Stimulated activated CD8-positive, alpha-beta memory T cell treated with anti-CD3 and anti-CD28 coated beads, Interleukin-2, amount 100 ng/mL, for 1 hour (primary cell): ENCODE measurements at places on chromosomes 2 and 18.

GRCh38 chr2:180184506-180184905 lies 177.4 kb upstream of the CWC22 start:
- DNase-seq = no peak

DNA sequence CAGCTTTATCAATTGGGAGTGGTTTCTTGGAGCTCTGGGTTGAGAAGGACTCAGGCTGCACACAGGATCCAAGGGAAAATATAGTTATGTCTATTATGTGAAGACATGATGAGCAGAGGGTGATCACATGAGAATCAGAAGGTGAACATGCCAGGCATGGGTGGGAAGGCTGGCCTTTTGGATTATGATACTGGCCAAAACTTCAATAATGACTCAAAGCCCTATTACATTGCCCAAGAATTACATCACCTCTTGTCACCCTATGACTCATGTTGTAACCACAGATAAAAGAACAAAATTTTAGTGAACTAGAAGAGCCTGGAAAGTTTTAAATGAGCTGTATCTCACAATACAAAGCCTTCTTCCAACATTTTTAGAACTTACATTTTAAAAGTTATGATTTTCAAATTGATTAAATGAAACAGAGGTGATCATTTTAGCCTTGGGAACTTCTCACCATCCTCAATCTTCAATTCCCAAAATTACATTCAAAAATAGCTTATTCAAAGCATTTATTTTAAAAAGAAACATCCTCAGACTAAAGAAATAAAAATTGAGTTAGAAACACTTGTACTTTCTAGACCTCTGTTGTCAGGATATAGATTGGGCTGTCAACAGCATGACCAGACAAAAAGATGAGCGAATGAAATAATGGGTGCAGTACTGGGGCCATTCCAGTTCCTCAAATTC lies 428.3 kb downstream of the MBD2 start:
- no peak for DNase-seq

DNA sequence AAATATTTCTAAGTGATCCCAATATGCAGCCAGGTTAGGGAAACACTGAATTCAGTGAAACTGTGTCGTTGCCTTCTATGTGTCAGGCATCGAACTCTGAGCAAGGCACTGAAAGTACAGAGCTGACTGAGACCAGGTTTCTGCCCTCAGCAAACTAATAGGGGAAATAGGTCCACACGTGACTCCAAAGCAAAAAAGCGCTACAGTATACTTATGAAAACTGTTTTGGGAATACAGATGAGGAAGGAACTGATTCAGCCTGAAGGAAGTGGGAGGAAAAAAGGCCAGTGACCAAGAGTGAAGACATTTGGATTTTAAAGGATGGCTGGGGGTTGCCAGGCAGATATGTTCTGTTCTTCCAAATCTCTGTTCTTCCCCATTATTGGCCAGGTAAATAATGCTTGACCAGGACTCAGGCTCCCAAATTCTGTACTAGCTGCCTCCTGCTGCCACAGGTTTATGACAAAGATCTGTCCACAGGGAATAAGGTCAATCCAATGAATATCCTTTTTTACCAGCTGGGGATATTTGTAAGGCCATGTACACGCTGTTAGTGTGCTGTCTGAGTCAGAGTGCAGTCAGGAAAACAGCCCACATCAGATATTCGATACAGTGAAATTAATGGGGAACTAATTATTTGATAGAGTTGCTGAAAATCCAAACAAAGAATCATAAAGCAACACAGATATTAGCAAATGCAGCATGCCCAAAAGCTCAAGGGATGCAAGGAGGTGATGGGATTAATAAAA lies 24.5 kb upstream of the INPP4A start:
- DNase-seq = no peak

- no peak for DNase-seq
These were observed 1048.4 kb downstream of the CNTNAP5 start for GRCh38 chr2:125073440-125073839.

DNA sequence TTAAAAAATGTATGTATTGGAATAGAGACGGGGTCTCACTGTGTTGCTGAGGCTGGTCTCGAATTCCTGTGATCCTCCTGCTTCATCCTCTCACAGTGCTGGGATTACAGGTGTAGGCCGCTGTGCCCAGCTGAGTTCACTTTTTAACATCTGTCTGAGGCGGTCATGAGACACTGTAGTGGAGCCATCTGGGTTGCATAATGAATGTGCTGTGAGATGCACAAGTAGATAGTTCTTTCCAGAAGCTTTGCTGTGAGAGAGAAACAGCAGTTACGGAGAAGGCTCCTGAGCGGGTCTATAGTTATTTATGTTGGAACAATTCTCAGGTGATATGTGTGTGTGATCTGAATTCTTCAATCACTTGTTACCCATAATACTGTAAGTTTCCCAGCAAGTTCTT lies 3.1 kb downstream of the RMC1 start:
- no peak for DNase-seq

DNA sequence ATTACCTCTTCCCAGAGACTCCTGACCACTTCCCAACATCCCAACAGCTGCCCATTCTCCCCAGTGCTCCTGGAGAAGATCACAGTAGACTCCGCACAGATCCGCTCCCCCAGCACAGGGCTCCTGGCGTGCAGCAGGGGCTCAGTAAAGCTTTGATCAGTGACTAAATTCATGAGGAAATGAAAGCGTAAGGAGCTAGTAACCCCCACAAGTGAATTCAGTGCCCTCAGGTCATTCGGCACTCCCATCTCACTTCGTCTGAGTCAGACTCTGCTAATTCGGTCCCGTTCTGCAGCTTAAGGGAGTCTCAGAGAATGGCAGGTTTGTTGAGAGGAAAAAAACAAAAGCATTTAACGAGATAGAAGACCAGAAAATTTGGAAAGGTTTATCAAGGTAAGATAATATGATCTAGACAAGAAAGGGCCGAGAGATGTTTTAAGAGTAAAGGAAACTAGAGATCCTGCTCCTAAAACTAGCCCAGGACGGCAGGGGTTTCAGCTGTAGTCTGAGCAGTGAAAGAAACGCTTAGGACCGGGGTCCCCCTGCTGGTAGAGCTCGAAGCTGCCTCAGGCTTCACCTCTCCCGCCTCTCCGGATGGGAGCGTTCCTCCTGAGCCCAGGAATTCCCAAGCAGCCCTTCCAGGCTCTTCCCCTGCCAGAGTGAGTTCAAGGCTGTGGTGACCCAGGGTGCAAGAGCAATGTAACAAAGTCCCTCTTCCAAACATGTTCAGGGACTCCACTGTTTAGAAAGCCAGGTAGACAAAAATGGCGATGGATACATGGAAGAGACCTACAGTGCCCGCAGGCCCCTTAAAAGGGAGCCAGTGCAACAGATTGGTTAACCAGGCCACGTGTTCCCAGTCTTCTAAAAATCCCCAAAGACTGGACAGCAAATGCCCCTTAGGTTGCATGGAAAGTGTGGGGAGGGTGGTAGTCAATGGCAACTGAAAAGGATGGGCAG lies 127.3 kb downstream of the DNER start:
- DNase-seq = no peak

DNA sequence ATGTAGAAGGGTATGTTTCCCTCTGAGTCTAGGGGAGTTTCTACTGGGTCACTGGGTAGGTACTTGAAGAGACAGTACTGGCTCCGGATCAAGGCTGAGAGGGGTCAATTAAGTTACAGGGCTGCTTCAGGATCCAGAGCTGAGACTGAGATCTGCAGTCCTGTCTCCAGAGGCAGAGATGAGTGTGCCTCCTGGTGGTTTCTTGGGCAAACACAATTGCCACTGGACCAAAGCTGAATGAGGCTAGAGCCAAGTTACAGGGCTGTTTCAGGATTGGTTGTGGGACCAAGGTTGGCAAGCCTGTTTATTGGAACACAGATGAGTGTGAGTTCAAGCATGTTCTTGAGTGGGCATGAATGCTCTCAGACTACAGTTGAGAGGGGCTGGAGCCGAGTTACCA lies 157.9 kb downstream of the ADCYAP1 start:
- no peak for DNase-seq

GRCh38 chr2:55478610-55479304 lies 40.8 kb upstream of the CFAP36 start:
- DNase-seq = no peak

DNA sequence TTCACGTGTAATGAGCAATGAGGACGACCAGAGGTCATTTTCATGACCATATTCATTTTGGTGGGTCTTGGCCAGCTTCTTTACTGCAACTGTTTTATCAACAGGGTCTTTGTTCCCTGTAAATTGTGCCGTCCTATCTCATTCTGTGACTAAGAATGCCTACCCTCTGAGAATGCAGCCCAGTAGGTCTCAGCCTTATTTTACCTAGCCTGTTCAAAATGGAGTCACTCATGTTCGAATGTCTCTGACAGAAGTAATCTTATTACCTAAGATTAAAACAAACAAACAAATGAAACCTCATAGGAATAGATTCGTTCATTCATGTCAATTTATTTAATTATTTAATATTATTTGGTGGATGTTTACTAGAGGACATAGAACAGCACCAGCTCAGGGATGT lies 714.8 kb downstream of the ADCYAP1 start:
- no peak for DNase-seq

GRCh38 chr2:70936165-70936978 lies 672 bp downstream of the ATP6V1B1 start:
- DNase-seq = no peak

DNA sequence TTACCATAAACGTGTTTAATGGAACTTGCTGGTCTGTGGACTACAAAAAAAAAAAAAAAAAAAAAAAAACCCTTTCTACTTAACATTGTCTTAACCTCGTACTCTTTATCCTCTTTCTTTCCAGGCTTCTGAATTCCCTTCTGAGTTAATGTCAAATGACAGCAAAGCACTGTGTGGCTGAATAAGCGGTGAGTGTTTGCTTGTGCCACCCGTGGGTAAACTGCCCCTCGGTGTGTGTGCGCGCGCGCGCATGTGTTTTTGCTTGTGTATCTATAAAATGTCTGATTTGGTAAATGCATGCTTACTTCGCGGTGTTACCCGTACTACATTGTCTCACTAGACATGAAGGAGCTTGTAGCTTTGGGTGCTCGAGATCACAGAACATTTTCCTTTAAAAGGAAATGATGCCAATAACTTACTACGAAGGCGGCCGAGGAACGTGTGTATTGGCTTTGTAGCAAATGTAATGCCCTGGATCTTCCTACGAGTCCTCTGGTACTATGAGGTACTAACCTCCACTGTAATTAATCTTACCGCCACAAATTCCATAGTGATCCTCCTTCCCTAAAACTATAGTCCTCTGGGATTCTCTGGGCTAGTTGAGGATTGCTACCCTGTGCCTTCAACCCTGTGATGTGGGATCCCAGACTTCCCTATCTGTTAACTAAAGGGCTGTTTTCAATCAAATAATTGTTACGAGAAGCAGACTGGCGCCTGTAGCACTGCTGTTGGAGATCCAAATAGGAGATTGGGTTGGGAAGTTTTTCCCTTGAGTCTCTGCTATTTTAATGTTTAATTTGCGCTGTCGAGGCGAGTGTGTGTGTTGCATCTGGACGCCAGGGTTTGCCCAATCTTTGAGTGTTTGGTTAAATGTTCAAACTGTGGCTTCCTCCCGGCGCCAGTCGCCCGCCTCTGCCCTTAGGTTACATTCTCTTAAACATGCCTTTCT lies 1.1 kb downstream of the ID2 start:
- DNase-seq = no peak

DNA sequence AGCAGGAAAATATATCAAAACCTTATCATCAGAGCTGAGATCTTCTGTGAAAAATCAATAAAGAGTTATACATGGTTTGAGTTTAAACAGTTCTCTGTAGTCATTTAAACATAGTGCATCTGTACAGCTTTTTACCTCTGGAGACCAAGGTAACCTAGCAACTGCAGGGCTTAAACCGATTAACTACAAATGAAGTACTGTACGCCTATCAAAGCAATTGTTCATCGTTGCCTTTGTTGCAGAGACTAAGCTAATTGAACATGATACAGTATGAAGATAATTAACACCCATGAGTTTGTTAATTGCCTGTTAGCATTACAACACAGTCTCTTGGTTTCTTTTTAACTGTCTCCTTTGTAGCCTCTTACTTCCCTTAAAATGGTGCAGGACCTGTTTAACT lies 147.9 kb downstream of the LNPK start:
- DNase-seq = no peak

DNA sequence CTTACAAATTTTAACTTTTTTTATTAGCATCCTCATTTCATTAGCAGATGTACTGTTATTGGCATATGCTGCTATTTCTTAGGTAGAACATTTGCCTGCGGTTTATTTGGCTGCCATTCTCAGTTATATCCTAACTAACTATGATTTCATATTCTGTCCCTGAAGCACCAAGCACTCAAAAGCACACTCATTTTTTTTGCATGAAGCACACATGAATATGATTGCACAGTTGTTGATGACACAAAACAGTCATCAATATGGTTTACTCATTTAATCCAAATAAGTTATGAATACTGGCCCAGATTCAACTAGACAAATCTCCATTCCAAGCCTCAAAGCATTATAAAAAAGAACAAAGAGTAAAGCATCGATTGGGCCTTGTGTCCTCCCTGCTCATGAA lies 129.4 kb upstream of the CNTNAP5 start:
- no peak for DNase-seq
